ENCODE measurements at places on chromosomes 7 and 10.

DNA sequence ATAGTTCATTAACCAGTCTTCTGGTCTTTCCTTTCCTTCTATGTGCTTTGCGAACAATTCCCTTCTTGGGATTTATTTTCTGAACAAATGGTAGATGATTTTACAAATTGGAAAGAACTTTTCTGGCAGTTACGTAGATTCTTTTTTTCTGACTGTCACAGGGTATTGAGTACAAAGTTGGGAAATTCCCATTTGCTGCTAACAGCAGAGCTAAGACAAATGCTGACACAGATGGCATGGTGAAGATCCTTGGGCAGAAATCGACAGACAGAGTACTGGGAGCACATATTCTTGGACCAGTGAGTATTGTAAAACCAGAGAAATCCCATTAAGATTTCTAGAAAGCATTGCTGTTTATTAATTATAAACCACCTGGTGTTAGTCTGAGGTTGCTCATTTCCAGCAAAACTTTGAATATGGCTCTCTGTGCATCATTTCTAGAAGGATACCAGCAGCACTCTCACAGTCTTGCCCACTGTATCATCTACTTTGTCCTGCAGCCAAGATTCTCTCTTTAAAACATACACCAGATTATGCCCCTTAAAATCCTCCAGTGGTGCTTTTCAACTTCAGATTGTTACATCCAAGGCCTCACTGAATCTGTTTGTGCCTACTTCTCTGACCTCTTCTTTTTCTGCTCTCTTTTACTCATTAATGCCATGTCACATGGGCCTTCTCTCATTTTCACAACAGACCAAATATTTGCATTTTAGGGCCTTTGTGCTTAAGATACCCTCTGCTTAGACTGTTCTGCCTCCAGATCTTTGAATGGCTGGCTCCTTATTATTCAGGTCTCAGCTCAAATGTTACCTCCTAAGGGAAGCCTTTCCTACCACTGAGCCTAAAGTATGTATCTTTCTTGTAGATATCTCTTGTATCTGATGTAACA lies 27.0 kb downstream of the DLD start:
- no peak for DNase-seq

DNA sequence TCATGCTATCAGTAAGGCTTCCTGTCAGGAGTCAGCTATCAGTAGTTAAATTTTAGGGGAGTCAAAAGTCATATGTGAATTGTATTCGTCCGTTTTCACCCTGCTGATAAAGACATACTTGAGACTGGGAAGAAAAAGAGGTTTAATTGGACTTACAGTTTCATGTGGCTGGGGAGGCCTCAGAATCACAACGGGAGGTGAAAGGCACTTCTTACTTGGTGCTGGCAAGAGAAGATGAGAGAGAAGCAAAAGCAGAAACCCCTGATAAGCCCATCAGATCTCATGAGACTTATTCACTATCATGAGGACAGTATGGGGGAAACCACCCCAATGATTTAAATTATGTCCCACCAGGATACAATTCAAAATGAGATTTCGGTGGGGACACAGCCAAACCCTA lies 47.1 kb downstream of the KLF6 start:
- no peak for DNase-seq

DNA sequence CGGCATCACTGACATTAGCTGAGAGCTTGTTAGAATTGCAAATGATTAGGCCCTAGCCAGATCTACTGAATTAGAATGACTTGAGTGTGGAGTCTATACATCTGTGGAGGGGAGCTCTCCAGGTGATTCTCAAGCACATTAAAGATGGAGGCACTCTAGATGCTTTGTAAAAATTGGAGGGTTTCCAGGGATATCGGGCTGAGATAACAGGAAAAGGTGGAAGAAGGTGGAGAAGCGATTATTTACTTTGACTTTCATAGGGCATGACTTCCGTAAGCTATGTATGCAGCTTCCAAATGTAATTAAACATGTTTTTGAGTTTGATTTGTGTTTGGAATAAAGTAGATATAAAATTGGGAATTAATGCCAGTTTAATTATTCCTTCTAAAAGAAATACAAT lies 235.0 kb upstream of the PTN start:
- no peak for DNase-seq

DNA sequence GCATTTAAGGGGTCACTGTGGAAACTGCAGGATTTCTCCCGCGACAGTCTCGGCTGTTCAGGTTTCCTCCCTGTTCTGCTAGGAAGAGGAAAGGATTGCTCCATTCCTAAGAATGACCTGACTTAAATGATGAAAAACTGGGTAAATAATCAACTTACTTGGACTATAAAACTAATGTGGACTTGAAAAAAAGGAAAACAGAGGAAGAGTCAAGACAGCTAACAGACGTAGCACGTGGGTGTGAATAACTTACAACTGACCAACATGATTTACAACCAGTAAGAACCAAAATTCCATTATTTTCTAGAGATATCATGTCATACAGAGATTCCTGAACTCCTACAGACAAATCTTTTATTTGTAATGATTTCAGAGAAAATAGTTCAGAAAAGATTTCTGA lies 93.8 kb downstream of the ADAM12 start:
- no peak for DNase-seq

GRCh38 chr7:145817687-145818086 lies 298.9 kb upstream of the CNTNAP2 start:
- DNase-seq, result no peak

- no peak for DNase-seq
Measured at GRCh38 chr7:155291729-155292128, 5.9 kb upstream of the INSIG1 start.

DNA sequence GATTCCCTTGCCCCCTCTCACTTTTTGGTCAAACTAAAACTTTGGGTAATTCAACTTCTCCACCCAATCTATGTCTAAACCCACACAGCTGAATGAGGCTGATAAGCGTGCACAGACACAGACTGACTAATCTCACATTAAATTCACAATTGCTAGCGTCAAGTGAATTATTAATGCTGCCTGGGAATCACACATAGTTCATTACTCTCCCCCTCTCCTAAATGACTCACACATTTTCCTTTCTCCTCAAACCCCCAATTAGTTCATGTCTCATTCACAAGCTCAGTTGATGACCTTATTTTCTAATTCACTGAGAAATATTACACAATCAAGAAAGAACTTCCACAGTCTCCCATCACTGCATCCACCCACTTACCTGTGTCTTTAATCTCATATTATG lies 14.5 kb downstream of the KLF14 start:
- no peak for DNase-seq

DNA sequence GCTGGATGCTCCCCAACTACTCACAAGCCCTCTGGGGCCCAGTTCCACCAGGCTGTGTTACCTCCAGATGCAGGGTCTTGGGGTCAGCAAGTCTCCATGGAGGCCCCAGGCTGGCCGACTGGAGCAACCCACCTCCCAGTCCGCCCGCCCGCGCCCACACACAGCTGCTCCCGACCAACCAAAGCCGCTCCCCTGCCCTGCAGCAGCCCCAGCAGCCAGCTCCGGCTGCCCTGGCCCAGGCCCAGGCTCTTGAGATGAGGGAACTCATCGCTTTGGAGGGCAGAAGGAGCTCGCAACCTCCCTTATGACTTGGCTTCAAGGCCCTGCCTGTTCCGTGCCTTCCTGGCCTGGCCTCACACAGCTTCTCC lies 47.2 kb downstream of the LRRC20 start:
- no peak for DNase-seq

DNA sequence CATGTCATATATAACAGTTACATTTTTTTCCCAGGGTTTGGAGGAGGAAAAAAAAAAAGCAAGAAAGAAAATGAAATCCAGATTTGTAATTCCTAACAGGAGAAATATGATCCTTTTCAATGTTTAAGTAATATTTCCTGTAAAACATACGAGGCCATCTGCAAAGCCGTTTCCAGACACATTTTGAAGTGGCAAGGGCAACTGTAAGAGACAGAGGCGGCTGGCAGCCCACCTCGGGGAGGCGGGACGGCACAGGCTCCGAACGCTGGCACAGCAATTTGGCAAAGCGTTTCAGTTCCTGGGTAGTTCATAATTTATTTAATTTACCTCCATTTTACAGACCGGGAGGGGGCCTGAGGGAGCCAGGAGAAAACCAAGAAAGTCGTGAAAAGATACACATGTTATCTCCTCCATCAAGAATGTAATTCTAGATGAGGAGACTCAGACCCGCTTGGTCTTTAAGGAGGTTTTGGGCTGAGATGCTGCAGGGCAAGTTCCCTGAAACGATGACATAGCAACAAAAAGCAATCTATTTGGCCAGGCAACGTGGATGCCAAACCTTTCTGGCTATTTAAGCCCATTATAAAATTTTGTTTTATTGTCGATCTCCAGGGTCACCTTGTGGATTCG lies 448.5 kb upstream of the MKI67 start:
- no peak for DNase-seq

DNA sequence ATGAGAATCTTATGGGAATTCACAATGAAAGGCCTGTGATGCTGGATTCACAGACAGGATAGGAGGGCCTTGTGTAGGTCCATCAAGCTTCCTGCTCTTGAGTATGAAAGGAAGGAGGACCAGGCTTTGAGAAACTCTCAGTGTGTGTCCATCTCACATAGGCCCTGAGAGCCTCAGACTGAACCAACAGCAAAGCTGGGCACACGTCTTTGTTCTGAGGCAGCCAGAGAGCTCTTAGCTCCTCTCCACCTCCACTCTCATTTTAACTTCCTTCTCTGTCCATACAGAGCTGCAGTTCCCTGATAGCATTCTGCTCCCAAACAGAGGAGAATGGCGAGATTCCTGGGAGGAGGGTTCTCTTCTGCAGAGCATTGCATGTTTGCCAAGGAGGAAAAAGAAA lies 515.6 kb downstream of the CALN1 start:
- no peak for DNase-seq

GRCh38 chr7:96548664-96549063 lies 161.0 kb downstream of the SEM1 start:
- DNase-seq, result no peak

GRCh38 chr7:27606270-27607209 lies 56.1 kb downstream of the HIBADH start:
- no peak for DNase-seq

- no peak for DNase-seq
Measured at GRCh38 chr7:36100634-36101033, 52.4 kb upstream of the EEPD1 start.

- DNase-seq, result no peak
Measured at GRCh38 chr10:29326886-29327745, 38.2 kb downstream of the LYZL1 start.

DNA sequence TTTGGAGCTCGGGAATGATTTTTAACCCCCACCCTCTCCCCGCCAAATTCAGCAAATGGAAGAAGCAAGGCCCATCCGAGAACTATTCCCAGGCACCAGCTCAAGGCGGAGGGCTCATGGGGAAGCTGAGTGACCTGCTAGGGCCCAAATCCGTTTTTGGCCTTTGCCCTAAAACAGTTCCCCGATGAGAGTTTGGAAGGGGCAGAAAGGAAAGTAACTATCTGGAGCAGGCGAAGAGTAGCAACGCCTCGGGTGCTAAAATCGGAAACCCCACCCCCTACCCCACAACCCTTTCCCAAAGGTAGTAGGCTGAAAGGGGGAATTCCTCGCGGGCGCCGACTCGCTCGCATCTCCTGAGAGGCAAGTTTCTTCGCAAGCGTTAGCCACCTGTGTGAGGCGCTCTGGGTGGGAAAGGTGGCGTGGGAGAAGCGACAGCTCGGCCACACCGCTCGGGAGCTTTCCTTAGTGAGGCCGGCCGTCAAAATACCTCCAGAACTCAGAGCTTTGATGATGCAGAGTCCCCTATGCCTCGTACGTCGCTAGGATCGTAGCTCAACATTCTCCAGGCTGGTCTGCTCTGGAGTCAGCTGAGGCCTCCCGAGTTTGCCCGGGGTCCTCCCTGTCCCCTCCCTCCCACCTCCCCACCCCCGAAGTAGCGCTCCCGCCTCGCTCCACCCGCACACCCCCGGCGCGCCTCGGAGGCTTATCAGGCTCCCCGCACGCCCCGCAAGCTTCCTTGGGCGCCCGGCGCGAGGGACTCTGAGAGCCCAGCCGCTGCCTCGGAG lies 642 bp upstream of the PRKG1 start:
- peak; percentile 76 for DNase-seq

- DNase-seq, result peak; percentile 85
Measured at GRCh38 chr10:97498841-97499560, at the start of gene UBTD1. TSS of gene UBTD1 (plus strand) at chr10:97498924. CDS start at chr10:97499204, 280 bp downstream.

- DNase-seq, result no peak
Measured at GRCh38 chr7:41439515-41439879, 263.4 kb downstream of the INHBA start.

- no peak for DNase-seq
Measured at GRCh38 chr10:13404791-13405190, 56.7 kb upstream of the SEPHS1 start.

GRCh38 chr7:73970801-73971229 lies 57.2 kb upstream of the ELN start:
- no peak for DNase-seq

DNA sequence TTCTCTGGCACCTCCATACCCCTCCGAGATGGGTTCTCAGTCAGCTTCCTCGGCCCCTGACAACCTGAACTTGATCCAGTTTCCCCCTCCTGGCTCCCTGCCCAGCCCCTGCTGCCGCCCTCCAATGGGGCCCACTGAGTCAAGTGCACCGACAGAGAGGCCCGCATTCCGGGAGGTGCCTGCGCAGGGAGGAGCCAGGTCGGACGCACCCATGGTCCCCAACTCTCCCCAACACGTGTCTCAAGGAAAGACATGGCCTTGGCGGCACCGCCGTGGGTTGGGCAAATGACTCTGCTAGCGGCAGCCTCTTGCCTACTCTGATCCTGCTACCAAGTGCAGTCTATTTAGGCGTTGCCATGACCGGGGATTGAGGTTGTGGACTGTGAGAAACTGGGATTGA lies 275.3 kb downstream of the SNX13 start:
- no peak for DNase-seq

DNA sequence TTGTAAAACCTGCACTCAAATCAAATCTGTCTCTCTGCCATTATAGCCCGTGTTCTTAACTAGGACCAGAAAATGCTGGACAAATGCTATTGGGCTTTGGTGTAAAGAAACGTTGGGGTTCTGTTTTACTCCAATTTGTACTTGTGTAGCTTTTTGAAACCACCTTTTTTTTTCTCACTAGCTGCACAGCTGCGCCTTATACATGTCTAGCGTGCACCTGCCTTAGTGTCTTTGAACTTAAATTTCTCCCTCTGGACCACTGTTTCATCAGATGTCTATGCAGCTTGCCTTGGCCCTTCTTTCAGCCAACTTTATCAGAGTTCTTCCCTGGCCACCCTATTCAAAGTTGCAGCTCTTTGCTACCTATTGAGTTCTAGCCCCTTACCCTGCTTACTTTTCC lies 7.1 kb downstream of the LIPM start:
- no peak for DNase-seq

GRCh38 chr10:74690393-74690792 lies 136.0 kb upstream of the KAT6B start:
- DNase-seq, result no peak

DNA sequence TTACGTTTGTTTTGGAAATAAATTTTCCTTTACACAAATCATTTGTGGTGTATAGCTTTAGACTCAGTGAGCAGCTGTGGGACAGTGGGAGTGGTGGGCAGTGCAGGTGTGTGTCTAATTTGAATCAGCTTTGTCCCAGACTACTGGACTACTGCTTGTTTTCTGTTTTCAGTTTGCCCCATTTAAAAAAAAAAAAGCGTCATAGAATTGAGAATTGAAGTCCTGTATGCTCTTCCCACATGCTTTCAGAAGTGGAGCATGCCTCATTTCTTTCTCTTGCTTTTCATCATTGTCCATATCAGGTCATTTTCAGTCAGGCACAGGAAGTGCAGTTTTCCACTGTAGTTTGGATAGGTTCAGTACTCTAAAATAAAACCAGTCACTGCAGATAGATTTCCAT lies 66.1 kb downstream of the SHH start:
- DNase-seq, result no peak
